RPMI7951 (cell line): ENCODE measurements at places on chromosomes 3 and 15.

DNA sequence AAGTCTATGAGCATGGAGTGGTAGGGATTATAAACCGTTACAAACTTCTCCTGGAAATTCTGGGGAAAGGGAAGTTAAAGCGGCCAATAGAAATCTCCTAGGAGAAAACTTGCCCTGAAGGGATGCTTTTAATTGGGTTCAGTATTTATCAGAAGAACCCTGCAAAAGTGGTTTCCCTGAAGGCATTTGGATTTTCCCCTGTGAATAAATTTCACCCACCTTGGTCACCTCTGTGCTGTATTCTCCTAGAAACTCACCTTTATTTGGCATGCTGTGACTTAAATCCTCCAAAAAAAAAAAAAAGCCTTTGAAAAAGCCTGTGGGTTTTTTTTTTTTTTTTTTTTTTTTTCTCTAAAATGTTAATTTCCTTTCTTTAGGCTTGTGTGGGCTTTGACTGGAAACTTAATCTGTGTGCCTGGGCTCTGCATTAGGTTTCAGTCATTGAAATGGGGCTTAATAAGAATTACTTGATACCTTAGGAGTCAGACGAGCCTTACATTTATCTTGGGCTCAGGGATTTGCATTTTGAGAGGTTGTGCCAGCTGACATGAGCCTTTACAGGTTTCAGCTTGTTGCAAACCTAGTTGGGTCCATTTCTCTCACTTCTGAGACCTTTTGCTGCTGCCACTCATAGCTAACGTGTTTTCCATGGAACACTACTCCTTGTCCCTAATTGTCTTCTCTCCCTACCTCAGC lies 22.0 kb downstream of the TGFBR2 start:
- no peak for DNase-seq

DNA sequence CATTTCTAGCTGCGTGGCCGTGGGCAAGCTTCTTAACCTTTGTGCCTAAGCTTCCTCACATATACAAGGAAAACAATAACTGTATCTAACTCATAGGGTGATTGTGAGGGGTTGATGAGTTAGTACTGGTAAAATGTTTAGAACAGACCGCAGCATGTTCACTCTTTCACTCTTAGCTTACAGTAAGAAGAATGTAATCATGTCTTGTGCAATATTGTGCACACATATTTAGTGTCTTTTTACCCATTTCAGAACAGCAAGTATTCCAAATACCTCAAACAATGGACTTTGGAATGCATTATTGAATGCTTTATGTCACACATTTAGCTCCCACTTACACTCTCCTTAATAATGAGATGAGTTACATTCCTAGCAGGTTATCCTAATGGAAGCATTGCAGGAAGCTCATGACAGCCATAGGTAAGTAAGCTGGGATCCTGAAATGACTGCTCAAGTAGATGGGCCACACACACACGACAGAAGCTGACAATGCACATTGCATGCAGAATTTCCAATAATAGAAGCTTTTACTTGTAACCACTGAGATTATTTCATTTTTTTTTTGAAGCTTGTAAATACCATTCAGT lies 468.9 kb upstream of the WNT5A start:
- DNase-seq = no peak

DNA sequence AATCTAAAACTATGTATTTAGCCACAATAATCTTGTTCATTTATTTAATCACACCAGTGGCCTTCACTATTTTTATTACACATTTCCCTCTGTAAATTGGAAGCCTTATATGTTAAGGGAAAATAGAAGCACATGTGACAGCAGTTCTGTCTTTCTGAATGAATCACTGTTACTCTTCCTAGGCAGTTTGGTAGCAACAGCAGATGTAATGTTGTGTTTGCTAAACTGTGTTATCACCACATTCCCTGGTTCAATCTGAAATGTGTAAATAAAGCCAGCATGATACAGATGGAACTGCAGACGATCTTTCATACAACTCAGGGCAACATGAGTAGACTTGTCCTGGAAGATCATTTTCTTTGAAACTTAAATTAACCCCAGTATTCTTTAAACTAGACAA lies 220.1 kb downstream of the MCTP2 start:
- peak; percentile 9 for DNase-seq

DNA sequence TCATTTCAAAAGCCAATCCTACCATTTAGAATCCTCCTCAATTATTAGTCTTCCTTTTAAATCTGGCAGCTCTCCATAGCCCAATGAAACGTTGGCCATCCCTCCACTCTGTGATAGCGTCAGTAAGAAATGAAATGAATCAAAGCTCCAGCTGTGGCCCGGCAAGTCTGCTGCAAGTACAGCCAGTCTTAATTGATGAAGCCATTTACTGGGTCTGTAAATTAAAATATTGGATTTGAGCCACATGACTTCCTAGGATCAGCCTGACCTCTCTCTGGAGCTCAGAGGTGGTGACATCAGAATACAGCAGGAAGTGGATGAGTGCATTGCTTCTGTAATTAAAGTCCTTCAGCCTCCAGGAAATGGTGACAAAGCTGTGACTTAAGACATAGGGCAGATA lies 347.0 kb upstream of the LMCD1 start:
- DNase-seq = no peak

GRCh38 chr3:27681249-27681748 lies 40.8 kb downstream of the EOMES start:
- peak; percentile 86 for DNase-seq

DNA sequence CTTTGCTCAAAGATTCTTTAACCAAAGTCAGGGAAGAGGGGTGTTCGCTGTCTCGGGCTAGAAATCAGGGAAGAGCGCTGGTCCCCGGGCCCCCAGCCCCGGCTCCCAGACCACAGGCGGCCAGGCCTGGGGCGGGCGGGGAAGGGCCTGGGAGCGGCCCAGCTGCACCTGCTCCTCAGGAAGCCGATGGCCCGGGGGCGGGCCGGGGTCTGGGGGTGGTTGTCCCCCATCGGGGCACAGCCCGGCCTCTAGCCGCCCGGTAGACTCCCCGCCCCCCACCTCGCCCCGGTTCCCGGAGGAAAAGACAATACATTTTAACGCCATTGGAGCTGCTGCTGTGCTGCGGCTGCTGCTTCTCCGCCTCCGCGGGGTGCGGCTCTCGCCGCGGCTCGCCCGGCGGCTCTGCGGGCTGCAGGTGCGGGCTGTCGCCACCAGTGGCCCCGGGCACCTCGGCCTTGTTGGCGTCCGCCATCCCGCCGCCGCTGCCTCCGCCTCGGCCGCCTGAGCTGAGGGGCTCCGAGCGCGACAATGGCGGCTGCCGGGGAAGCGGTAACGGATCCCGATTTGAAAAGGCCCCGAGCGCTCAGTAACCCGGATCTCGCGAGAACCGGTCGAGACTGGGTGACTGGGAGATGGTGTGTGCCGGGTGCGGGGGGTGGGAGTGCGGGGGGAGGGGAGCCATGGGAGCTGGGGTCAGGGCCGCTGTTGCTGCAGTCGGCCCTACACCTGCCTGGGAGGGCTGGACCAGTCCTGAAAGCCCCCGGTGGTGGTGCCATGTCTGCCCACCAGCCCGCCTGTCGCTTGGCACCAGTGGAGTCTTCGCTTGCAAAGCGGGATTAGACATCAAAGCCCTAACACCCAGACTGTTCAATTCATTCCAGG lies at the start of gene MYEF2:
TSS of gene MYEF2 (minus strand) at position 530 of the 882 bp plus-strand sequence. CDS start at position 472, 58 bp downstream.
- DNase-seq = peak; percentile 77

DNA sequence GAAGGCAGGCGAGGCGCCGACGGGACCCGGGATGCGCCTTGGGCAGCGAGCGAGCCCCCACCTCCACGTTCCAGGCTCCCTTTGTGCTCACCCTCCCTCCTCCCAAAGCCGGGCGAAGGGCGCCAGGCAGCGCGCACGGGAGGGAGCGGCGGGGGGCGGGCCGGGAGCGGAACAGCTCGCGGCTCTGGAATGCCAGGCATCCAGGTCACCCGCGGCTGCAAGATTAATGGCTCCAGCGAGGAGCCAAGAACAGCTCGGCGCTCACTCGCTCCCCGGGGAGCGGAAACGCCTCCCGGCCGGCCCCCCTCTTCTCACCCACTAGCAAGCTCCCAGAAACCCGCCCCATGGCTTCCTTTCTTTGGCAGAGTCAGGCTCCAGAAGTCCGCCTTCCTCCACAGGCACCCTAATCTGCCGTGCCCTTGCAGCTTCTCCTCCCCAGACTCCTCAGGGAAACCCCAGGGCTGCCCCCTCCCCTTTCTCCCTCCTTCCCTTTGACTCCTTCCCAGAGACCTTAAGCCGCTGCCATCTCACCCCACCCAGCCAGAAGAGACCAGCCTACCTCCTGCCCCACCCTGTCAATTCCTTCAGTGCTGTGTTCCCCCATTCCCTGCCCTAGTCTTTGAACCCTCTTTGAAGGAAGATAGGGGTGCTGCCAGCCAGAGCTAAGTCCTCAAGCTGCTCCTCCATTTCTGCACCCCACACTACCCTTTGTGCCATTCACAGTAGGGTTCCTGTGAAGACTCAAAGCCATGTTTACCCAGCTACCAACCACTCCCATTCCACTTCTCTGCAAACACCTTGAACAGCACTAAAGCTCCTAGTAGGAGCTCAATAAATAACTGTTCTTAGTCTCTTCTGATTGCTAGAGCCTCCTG lies 9.9 kb downstream of the AMOTL2 start:
- DNase-seq = peak; percentile 97

DNA sequence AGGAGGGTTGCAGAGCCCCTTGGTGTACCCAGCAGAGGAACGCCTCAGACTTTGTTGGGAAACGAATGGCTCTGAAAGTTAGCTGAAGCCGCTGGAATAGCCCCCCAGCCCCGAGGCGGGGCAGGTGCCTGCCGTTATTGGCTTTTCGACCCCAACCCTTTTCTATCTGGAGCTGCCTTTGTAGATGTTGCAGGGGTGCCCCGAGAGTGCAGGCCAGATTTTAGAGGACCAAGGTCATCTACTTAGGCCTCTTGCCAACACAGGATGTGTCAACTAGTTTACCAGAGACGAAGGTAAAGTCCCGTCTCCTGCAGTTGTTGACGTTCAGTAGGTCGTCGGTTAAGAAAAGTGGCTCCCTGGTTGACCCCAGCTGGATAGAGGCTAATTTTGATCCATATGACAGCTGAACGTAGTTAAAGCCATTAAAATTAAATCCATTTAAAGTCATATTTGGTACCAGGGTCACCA lies 579 bp upstream of the UBE3A start:
- DNase-seq = peak; percentile 42

- no peak for DNase-seq
These were observed 12.3 kb upstream of the FOXB1 start for GRCh38 chr15:59991834-59992233.

GRCh38 chr3:138348754-138349739 lies 668 bp downstream of the MRAS start:
- DNase-seq = peak; percentile 38

DNA sequence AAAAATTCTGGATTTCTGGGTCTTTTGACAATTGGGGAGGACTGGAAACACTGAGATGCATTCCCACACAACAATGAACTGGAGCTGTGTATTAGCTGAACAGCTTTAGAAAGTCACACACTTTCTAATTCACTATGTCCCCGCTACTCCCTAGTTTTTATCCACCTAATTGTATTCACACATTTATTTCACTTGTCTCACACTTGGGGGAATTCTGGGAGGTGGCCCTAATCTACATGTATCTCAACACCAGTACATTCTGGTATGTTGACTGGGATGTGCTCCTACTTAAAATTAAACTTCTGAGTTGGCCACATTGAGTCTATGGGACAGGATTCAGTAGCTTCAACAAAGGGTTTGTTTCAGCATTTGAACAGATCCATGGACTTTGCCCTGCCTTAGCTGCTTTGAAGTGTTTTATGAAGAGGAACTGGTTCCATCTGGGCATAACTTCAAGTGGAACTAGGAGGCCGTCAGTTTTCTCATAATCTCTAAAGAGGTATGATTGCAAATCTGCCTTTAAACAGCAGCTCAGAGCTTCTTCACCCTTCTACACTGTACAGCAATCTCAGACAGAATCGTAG lies 106.5 kb upstream of the CMC1 start:
- DNase-seq = no peak

GRCh38 chr3:44470430-44470829 lies 7.0 kb downstream of the ZNF445 start:
- no peak for DNase-seq

- DNase-seq = no peak
These were observed 36.1 kb upstream of the CNTN6 start for GRCh38 chr3:1056744-1057143.

DNA sequence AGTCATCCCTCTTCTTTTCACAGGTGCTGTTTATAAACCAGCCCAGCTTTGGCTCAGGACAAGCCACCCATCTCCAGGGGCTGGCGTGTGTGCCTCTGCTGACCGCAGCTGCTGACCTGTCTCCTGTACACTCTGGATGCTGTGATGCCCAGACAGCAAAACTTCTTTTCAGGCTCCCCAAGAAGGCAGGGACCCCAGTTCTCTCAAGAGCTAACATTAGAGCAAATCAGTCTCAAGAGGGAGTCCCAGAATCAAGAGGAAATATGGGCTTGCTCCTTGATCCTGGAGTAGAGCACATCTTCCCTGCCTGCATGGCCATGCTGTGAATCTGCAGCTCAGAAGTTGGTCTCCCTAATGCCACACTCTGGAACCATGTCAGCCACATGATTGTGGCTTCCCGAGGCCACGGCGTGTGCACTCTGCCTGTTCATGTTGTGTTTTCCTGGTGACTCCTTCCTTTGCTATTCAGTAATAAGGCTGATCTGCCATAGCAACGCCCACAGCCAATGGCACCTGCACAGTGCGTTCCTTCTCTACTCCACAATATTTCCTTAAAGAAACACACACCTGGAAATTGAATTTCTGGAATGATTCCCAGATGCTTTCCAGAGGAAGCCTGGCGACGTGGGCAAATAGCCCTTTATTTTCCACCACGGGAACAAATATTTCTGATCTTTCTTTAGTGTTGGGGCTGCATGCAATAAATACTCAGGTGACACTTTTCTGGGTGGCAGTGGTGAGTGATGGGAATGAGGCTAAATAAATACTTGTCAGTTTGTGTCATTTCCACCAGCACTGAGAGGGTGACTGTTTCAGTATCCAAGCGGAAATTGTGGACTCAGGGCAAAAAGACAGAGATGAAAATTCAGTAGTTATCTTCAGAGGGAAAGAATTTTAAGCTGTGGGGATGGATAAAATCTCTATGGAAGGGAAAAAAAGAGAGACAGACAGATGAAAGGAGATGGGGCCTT lies 21.9 kb upstream of the THSD4 start:
- DNase-seq = peak; percentile 91

DNA sequence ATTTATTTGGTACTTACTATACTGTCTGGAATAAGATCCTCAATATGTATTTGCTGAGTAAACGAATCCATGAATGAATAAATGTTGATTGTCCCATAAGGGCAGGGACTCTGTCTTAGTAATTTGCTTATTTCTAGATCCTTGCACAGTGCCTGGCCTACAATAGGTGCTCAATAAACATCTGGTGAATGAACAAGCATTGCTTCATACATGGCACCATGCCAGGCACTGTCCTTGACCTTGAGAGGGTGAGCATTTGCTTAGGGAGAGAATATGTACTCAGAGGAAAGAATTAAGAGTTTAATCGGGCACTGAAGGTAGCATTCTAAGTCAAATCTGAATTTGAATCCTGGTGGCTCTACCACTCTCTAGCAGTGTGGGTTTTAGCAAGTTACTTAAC lies 282.1 kb downstream of the THSD4 start:
- DNase-seq = peak; percentile 56

GRCh38 chr3:174285242-174285864 lies 573.8 kb upstream of the NAALADL2 start:
- DNase-seq = no peak

- DNase-seq = no peak
These were observed 66.7 kb downstream of the TRANK1 start for GRCh38 chr3:36877930-36878685.
